Inflammatory macrophage (primary cell): ENCODE measurements at places on chromosomes 11 and 22.

GRCh38 chr11:1822648-1823375 lies 12.0 kb upstream of the SYT8 start:
- DNase-seq: no peak

DNA sequence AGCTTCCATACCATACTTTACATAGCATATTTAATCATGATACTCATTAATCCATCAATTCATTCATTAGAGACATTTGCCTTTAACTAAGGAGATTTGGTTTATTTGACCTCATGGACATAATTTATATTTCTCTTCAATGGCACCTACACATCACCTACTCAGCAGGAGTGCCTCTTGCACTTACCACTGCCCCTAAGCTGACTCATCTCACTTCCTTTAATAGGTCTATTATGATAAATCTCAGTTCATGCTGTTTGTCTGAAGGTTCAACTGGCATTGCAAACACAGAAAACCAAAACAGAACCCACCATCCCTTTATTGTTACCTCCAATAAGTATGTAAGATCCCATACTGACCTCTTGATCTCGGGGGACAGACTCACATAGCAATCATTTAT lies 186.7 kb downstream of the LUZP2 start:
- no peak for DNase-seq

DNA sequence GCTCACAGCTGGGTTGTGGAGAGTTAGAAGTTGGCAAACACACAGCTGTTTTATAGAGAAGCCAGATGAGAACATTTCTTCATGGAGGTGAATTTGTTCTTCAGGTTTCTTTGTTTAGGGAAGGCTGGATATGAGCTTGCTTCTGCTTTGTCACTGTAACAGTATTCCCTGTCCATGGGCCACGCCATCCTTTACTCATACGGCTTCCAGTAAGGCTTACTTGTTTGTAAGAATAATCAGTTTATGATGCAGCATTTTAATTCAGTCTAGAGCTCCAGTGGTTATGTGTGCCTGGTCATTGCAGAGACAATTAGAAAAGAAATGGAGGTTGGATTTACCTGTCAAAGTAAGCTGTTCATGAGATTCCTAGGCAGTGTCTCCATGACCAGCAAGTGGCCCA lies 131.8 kb downstream of the TRIM44 start:
- DNase-seq: no peak

DNA sequence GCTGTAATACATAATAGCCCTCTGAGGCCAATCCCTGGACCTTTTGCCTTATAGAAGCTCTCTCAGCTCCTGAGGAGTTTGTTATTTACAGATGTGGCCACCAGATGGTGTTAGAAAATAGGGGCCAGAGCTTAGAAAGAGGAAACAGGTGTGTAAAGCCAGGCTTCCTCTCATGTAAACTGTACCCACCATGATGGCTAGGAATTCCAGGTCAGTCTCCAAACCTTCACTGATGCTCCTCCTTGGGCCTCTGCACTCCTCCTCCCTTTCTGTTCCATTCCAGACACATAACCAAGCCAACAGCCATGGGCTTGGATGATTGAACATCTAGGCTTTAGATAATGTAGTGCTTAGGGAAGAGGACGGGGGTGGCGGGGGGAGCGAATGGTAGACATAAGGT lies 39.7 kb downstream of the USP35 start:
- DNase-seq: peak; percentile 66

GRCh38 chr11:111923351-111923788 lies 4.7 kb downstream of the C11orf52 start:
- DNase-seq: no peak

GRCh38 chr11:121523581-121524232 lies 70.9 kb upstream of the SORL1-AS1 start:
- DNase-seq: no peak

GRCh38 chr11:118618991-118619375 lies 11.6 kb downstream of the PHLDB1 start:
- no peak for DNase-seq

DNA sequence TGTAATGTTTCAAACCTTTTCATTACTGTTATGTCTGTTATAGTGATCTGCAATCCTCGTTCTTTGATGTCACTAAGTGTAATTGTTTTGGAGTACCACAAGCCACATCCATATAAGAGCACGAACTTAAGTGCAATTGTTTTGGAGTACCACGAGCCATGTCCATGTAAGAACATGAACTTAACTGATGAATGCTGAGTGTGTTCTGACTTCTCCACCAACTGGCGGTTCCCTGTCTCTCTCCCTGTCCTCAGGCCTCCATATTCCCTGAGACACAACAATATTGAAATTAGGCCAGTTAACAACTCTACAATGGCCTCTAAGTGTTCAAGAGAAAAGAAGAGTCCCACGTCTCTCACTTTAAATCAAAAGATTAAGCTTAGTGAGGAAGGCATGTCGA lies 23.5 kb downstream of the TESMIN start:
- DNase-seq: no peak

- DNase-seq: no peak
Measured at GRCh38 chr22:47069270-47069669, 306.8 kb downstream of the TBC1D22A start.

DNA sequence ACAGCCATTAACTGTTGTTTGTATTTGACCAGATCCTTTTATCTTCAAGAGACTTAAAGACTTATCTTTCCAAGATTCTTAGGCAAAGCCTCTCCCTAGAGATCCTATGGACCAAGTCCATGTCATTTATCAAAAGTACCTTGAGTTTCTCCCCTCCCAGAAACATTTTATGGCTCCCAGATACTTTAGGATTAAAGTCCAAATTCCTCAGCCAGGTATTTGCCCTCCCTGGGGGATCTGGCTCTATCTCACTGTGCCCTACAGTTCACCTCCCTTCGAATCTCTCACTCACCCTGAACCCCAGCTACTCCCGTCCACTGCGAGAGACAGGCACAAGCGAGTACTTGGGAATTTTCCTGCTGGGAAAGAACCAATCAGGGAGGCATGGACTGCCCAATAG lies 11.9 kb downstream of the MS4A8 start:
- no peak for DNase-seq

DNA sequence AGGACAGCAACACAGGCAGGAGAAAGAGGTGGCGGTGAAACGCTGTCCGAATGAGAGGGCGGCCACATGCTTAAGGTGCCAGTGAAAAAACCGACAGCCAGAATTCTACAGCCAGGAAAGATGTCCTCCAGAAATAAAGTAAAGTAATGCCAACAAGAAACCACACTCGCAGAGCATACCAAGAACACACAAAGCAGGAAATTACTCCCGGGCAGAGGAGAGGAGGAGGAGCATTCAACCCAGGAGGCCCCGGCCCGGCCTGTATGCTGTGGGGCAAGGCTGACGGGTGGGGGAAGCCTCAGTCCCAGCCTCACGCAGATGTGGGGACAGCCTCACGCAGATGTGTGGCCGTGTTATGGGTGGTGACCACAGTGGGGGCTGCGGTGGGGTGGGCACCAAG lies 28.0 kb downstream of the CHID1 start:
- DNase-seq: no peak

GRCh38 chr22:42763965-42764480 lies 43.4 kb upstream of the A4GALT start:
- no peak for DNase-seq

- DNase-seq: no peak
Measured at GRCh38 chr22:47645923-47646322, 883.5 kb downstream of the TBC1D22A start.

GRCh38 chr11:118524356-118524755 lies 2.9 kb upstream of the TTC36 start:
- DNase-seq: peak; percentile 14

- DNase-seq: no peak
Measured at GRCh38 chr11:27040302-27041115, at the start of gene BBOX1. BBOX1 (plus strand) TSS chr11:27040815; CDS start chr11:27055431, 14,616 bp downstream.
